ENCODE measurements at places on chromosomes 1 and 21.

DNA sequence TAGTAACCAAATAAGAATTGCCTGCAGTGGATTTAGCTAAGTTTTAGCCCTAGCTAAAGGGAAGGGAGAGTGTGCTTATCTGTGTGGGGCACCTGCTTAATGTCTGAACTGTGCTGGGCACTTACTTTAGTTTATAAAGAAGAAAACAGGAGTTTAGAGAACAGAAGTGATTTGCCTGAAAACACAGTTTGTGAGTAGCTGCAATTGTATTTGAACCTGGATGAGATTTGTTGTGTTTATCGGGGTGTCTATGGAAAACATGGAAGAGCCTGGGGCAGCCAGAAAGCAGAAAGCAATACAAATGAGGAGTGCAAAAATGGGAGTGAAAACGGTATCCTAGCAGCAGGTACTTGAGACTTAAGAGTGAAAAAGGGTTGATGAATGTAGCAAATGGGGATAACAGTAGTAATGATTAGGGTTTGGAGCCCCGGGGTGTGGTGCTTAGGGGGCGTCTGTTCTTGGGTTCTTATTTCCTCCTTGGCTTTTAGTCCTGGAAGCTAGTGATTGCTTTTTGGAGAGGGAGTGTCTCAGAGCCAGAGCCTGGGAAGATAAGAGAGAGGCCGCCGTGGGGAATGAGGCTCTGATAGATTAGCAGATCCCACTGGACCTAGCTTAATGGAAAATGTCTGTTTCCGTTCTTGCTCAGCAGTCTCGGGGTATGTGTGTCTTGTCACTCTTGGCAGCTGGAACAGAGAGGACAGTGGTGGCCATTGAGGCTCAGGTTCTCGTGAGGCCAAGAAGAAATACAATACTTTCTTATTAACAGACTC, 5.6 kb downstream of the PRCC start:
- DNase-seq: no peak

DNA sequence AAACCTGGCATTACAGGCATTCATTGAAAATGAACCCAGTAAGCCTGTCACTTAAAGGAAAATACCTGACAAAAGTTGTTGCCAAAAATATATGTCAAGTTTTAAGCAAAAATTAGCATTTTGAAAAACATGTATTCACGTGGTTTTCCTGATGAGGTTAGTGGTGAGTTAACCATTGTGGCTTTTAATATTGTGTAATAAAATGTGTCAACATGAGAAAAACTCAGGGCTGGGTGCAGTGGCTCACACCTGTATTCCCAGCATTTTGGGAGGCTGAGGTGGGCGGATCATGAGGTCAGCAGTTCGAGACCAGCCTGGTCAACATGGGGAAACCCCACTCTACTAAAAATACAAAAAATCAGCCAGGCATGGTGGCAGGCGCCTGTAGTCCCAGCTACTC, 731.4 kb downstream of the KCNT2 start:
- DNase-seq: no peak

DNA sequence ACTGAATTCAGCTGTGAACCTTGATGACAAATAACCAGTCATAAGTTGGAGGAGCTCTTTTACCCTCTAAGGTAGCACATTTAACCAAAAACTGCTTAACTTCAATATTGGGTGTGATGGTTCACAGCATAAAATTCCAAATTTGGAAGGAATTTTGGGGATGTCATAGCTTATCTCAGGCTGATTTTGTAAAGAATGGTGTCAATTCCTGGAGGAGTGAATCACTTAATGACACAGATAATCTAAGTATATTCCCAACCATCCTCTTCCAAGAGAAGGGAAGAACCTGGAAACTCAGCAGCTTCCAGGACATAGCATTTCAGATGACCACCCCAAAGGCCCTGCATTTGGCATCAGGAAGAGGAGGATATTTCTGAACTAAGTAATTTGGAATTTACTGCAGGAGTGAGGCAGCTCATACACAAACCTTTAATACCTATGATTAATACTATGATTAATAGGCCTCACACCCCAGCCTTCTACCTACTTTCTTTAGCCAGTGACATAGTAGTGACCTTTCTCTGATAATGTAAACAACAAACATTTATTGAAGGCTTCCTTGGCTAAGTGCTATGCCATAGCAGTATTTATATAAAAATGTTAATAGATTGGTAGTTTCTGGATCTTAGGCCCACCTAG, 14.5 kb downstream of the GLUL start:
- no peak for DNase-seq

DNA sequence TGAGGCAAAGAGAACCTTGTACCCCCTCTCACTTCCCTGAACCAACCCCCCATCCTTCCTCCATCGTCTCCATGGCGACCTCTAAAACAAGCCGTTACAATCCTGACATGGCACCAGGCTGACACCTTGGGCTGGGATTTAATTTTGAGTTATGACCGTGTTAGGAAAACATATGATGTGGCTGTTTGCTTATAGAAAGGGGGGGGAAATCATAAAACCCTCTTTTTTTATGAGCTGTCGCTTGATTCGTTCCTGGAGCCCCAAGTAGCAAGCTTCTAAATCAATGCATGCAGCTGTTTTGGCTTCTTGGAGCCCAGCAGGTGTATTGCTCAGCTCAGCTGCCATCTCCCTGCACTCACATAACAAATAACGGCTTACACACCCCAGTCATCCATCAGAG, 301.2 kb upstream of the SPAG17 start:
- no peak for DNase-seq

GRCh38 chr1:153587314-153587713, 21.7 kb upstream of the S100A2 start:
- DNase-seq: no peak
